Activated CD4-positive, alpha-beta memory T cell treated with anti-CD3 and anti-CD28 coated beads for 36 hours (primary cell): ENCODE measurements at places on chromosomes 3 and 15. TPM values are rescaled to one million over a fixed set of nuclear protein-coding genes. Genes with fewer than 3 reads are reported as not detected.

The ZNF80 gene
- total RNA-seq = 0.33 TPM

GRCh38 chr3:64187065-64187959, 38.0 kb downstream of the PRICKLE2 start:
- no peaks in the 10 kb centered on the region for H3K36me3 ChIP-seq
- H3K4me1 ChIP-seq = no peaks in the 10 kb centered on the region
- H3K27ac ChIP-seq = no peak overlapping the region
- DNase-seq = no peak

DNA sequence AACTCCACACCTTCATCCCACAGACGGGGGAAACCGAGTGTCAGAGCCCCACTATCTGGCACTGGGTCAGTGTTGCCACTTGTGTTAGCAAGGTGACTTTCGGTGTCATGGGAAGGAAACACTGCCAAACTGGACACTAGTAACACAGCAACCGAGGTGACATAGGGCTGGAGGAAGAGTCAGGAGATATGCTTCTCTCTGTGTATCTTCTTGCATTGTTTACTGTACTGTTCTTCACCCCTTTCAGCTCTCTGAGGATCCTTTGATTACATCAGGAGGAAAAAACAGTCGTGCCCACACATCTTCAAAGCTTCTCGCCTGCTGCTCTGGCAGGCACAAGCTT, 109.4 kb upstream of the RAD18 start:
- H3K4me1 ChIP-seq = no peaks in the 10 kb centered on the region
- H3K27ac ChIP-seq = no peak overlapping the region
- no peak for DNase-seq
- H3K36me3 ChIP-seq = no peaks in the 10 kb centered on the region
- no peaks in the 10 kb centered on the region for H3K27me3 ChIP-seq

The FBXW12 gene
- not detected for total RNA-seq

GRCh38 chr3:48437812-48438211, 2.1 kb downstream of the CCDC51 start:
- no peaks in the 10 kb centered on the region for H3K27me3 ChIP-seq
- H3K4me1 ChIP-seq = peaks cover 30% of the 10 kb centered on the region
- no peak for DNase-seq
- H3K27ac ChIP-seq = no peak overlapping the region
- no peak overlapping the region for H3K4me3 ChIP-seq

DNA sequence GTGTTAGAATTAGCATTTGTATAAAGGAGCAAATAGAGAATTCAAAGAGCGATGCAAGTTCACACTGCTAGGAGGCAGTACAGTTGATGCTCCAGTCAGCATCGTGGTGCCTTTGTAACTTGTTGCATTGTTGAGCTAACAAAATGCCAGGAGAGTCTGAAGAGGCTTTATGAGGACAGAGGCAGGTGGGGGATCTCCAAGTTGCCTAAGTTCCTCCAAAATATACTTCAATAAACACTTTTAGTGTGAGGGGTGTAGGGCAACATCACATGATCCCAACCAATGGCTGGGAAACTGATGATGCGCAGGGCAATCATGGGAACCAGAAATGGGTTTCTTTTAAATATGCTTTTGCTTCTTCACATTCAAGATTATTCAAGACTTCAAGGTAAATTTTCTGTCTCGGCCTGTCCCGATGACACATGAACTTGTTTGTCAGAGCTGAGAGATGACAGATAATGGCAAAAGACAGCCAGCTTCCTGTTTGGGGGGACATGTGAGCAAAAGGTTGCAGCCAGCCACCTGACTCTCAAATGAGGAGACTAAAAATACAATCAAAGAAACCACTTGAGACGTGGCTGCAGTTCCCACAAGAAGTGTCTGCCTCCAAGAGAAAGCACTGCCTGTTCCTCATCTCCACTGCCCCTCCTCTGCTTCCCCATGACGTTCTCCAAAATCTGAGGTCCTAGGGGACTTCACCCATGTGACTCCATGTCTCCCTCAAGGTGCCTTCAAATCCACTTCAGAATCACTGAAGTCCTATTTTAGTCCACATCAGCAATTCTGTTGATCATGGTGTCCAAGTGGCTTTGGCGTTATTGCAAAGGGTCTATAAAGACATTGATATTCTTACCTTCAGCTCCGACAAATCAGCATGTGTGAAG, 39.3 kb downstream of the KLHL6 start:
- peaks cover 36% of the 10 kb centered on the region for H3K36me3 ChIP-seq
- H3K4me1 ChIP-seq = peaks cover 75% of the 10 kb centered on the region
- DNase-seq = peak; percentile 73

GRCh38 chr3:130117933-130118332, 36.3 kb downstream of the ALG1L2 start:
- H3K36me3 ChIP-seq = no peaks in the 10 kb centered on the region
- no peak overlapping the region for H3K27ac ChIP-seq
- DNase-seq = no peak
- no peaks in the 10 kb centered on the region for H3K4me1 ChIP-seq
- no peak overlapping the region for H3K4me3 ChIP-seq

- H3K4me3 ChIP-seq = no peak overlapping the region
- H3K27ac ChIP-seq = no peak overlapping the region
- peaks cover 4% of the 10 kb centered on the region for H3K27me3 ChIP-seq
- no peak for DNase-seq
Observed at GRCh38 chr15:88049506-88049905, 207.0 kb downstream of the NTRK3 start.

The C15orf62 gene
- 0.43 TPM for total RNA-seq

GRCh38 chr3:19573644-19574043, 360.4 kb downstream of the EFHB start:
- H3K4me1 ChIP-seq = no peaks in the 10 kb centered on the region
- H3K4me3 ChIP-seq = no peak overlapping the region
- H3K27ac ChIP-seq = no peak overlapping the region
- DNase-seq = no peak

GRCh38 chr3:71400986-71401451, 182.5 kb downstream of the FOXP1 start:
- H3K36me3 ChIP-seq = peaks cover 6% of the 10 kb centered on the region
- H3K27me3 ChIP-seq = no peaks in the 10 kb centered on the region
- H3K27ac ChIP-seq = no peak overlapping the region
- peaks cover 65% of the 10 kb centered on the region for H3K4me1 ChIP-seq
- DNase-seq = no peak

The HLTF gene
- 22.3 TPM for total RNA-seq

DNA sequence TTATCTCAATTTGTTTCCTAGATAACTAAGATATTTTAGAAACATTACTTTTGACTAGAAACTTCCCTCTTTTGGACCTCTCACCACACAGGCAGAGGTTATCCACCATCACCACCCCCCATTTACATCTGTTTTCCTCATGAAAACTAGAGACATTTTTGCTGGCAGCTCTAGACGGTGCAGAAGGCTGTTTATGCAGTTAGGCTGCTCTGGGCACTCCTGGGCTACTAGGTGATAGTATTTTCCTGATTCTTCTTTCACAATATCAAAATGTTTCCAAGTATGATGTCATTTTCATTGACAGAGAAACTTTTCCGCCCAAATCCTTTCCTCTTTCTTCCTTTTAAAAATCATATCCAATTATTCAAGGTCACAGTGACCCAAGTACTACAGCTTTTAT, 67.1 kb downstream of the PLOD2 start:
- no peaks in the 10 kb centered on the region for H3K4me1 ChIP-seq
- no peaks in the 10 kb centered on the region for H3K27me3 ChIP-seq
- H3K36me3 ChIP-seq = no peaks in the 10 kb centered on the region
- no peak overlapping the region for H3K27ac ChIP-seq
